ENCODE measurements at places on chromosomes 11 and 22.

- DNase-seq = no peak
These were observed 962.9 kb downstream of the BRD1 start for GRCh38 chr22:48864748-48865147.

- DNase-seq = no peak
These were observed 623.2 kb downstream of the OPCML start for GRCh38 chr11:132909021-132909606.

- DNase-seq = no peak
These were observed 61.7 kb downstream of the CSNK2A3 start for GRCh38 chr11:11291041-11292015.

DNA sequence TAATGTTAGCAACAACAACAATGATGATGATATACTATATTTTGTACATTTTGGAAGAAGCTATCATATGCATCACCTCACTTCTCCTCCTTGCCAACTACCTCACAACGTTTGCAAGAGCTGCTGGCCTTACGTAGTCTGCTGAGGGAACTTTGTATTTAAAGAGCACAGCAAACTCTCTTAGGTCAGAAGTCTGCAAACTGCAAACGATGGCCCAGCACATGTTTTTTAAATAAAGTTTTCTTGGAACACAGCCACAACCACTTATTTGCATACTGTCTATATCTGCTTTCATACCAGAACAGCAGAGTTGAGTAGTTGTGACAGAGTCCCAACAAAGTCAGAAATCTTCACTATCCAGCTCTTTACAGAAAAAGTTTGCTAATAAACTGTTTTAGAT is 261.7 kb downstream of the TENM4 start:
- no peak for DNase-seq

GRCh38 chr11:56093008-56093407 is at the start of gene OR8I2:
Gene OR8I2, plus strand, starts transcription at chr11:56093308. Its CDS starts 0 bp downstream, at chr11:56093308.
- no peak for DNase-seq

DNA sequence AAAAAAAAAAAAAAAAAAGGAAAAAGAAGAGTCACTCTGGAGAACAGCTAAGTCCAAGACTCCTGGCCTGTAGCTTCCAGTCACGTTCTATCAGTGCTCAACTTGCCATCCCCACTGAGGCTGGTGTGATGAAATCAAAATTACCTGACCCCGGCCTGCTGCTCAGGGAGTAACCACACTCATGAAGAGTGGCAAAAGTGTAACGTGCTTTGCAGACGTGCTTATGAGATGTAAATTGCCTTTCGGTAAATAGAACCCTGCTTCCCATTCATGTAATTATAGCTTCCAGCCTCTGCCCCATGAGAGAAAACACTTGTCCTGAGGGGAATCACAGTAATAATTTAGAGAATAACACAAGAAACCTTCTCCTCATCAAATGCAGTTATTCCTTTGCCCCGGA is 28.2 kb upstream of the CHKA start:
- DNase-seq = no peak

GRCh38 chr11:86692317-86692716 is 19.9 kb upstream of the ME3 start:
- no peak for DNase-seq

DNA sequence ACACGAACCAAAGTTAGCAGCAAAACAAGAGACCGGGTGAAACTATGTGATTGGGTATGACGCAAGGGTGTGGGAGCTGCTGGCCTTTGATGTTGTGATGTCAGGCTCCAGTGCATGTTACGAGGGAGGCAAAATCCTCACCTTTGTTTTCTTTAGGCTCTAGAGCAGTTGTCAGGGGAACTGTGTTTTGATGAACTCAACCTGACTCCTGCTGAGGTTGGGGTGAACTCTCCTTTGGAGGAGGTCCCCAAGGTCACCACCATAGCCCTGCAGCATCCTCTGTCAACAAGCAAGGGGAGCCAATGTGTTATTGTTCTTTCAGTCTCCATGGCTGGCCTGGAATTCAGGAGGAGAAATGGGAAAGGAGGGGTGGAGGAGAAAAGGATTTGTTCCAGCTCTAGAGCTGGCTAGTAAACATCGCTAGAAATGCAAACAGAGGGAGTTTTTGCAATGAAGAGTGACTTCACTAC is 33.8 kb downstream of the RASSF10 start:
- no peak for DNase-seq

DNA sequence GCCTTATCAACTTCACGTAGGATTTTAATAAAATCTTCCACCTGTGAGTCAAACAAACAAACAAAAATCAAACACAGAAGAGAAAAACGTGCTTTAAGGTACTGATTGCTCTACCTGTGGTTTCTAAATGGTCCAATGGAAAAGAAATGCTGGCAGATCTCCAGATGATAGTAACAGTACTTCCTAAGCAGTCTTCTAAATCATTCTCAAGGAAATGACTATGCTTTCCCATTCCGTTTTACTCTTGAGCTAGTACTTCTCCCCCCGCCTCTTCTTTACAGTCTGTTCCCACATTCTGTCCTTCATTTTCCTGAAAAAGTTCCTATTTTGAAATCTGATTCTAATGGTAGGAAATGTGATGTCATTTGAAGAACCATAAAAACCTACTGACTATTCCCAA is 25.4 kb downstream of the SAAL1 start:
- DNase-seq = no peak

DNA sequence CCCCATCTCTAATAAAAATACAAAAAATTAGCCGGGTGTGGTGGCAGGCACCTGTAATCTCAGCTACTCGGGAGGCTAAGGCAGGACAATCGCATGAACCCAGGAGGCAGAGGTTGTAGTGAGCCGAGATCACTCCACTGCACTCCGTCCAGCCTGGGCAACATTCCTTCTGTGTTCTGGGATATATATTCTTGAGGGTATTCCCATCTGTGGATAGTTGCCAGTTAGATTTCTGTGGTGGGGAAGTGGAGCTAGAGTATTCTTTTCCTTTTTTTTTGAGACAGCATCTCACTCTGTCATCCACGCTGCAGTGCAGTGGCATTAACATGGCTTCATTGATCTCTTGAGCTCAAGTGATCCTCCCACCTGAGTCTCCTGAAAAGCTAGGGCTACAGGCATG is 9.1 kb upstream of the ZNF74 start:
- no peak for DNase-seq

GRCh38 chr11:82034527-82034926 is 699.1 kb downstream of the FAM181B start:
- DNase-seq = no peak

DNA sequence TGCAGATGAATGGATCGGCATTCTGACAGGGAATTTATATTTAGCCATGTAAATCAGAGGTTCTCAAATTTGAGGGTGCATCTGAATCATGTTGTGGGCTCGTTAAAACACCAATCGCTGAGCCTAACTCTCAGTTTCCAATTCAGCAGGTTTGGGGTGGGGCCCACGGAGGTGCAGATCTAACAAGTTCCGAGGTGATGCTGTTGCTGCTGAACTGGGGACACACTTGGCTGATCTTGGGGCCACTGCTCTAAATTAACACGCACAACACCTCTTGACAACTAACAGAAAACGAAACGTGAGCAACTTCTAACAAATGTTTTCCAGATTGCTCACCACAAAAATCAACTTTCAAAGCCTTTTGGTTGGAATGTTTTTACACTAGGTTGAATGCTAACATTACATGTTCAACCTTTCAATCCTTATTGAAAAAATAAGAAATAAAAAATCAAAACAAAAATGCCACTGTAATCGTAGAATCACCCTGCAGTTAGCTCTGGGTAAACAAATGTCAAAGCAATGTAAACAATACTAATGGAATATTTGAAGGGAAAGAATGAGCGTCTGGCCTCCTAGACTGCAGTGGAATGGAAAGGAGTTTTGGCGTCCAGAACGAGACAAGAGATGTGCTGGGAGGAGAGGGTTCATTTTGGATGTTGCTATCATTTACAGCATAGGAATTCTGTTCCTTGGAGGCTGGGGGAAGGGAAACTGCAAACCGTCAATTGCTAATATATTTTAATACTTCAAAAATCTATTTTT is 68.3 kb upstream of the SLC6A5 start:
- no peak for DNase-seq

GRCh38 chr22:28241656-28242290 is 322.7 kb upstream of the PITPNB start:
- DNase-seq = no peak

DNA sequence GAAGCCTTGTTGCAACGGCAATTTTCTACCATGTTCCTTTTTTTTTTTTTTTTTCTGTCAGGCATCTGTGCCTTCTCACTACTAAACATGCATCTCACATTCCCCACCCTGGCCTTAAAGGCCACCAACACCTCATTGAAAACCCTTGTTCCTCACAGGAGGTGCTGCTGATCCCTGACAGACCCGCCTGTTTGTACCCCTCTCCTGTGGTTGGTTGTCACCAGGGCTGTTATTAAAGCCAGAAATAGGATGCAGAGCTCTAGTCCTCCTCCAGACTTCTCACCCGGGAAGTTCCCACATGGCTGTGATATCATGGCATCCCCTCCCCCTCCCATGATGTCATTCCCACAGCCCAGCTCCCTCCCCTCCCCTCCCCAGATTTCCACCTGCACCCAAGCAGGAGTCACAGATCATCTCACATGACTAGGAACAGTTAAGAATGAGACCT is 302.8 kb upstream of the NCAM1 start:
- DNase-seq = no peak

DNA sequence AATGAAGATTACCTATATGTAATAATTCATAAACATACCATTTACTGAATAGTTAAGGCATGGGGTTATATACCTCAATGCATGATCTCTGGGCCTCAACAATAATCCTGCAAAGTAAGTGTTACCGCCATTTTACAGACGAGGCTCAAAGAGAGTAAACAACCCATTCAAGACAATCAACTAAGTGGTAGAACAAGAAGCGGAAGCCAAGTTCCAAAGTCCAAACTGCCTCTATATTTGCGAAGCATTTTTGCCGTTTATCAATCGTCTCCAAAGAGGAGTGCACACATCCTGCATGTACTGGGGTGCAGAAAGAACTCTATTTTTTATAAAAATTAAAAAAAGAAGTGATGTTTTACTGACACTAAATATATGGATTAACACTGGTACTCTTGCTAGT is 27.5 kb upstream of the P4HA3 start:
- no peak for DNase-seq

DNA sequence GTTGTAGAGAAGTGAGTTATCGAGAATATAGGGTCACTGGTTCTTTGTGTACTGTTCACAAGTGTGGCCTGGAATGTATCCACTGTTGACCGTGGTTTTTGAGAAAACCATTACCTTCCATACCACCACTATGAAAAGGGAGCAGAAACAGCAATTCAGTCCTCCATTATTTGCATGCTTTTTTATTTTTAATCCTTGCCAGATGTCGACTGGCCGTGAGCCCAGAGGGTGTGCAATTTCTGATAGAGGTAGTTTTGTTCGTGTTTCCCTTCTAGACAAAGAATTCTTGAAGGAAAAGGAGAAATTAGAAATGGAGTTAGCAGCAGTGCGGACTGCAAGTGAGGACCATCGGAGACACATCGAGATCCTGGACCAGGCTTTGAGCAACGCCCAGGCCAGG is 81.7 kb downstream of the AMOTL1 start:
- DNase-seq = no peak

- DNase-seq = no peak
These were observed 67.7 kb downstream of the BCL2L13 start for GRCh38 chr22:17705951-17706900.

GRCh38 chr11:34431979-34432378 is 6.8 kb upstream of the CAT start:
- DNase-seq = no peak

DNA sequence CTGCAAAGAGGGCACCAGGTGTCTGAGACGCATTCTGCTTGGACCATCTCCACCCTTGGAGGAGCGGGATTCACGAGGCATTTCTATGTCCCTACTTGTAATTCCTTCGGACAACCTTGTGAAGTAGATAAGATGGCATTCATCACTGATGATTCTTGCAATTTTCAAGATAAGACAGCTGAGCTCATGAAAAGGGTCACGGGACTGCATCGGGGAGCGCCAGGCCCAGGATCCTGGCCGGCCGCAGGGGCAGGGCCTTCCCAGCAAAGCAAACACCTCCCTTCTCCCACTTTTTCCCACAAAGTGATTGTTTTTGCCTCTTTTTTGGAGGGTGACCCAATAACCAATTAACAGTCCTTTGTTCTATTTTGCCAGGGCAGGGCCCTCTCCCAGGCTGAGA is 8.4 kb downstream of the LIF start:
- no peak for DNase-seq

GRCh38 chr11:64316672-64317324 is 561 bp downstream of the TRMT112 start:
- DNase-seq = no peak

GRCh38 chr11:12503886-12504285 is 126.5 kb downstream of the PARVA start:
- no peak for DNase-seq
